ENCODE measurements at places on chromosomes 5 and 9. TPM values are rescaled to one million over a fixed set of nuclear protein-coding genes. Genes with fewer than 3 reads are reported as not detected.

DNA sequence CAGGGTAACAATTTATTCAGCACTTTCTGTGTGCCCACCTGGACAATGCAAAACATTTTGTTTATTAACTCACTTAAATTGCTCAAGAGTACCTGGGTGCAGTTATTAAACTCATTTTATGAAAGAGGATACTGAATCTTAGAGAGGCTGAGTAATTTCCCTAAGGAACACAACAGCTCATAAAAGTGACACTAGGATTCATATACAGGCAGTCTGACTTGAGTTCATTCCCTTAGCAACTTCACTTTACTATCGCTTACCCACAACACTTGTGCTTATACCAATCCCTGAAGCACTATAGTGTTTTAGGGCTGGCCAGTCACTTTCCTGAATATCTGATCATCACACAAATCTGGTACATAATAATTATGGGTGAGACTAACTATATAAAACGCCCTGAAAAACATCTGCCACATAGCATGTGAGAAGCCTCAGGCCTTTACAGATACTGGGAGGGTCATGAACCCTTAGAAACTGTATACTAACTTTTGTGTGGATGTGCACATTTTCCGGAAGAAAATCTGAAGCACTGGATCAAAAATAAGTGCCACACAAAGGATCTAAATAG, 11.3 kb downstream of the TRPM6 start:
- no peak overlapping the region for H3K4me3 ChIP-seq
- H3K4me1 ChIP-seq = no peaks in the 10 kb centered on the region
- no peaks in the 10 kb centered on the region for H3K36me3 ChIP-seq
- no peaks in the 10 kb centered on the region for H3K27me3 ChIP-seq
- DNase-seq = no peak

Gene WDR38
- not detected for total RNA-seq

DNA sequence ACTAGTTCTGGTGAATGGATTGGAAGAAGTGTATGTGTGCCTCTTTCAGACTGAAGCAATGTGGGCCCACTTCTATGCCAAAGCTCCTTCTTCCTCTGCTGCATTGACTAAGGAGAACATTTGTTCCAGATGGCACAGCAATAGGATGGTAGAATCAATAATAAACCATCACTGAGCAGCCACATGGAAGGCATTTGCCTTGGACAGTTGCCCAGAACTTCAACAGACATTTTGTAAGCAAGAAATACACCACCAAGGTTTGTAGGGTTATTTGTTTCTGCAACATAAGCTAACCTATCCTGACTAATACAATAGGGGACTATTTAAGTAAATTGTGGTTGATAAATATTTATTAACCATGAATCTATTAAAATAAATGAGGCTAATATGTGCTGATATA, 37.7 kb upstream of the CSNK1G3 start:
- no peaks in the 10 kb centered on the region for H3K27me3 ChIP-seq
- H3K27ac ChIP-seq = no peak overlapping the region
- DNase-seq = no peak

Gene PTGDS
- total RNA-seq = 137 TPM

DNA sequence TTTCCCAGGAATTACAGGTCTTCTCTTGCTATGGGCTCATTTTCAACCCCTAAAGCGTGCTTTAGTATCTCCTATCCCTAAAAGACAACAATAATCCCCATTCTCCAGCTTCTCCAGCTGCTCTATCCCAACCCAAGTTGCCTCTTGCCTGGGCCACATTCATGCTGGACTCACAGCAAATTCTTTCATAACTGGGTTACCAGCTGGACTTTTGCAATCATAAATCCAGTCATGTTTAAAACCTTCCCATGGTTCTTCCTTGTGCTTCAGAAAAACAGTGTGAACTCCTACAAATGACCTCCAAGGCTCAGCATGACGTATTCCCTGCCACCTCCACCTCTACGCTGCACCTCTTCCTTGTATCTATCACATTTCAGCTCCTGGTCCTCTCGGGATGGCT, 346.9 kb downstream of the GADD45G start:
- no peaks in the 10 kb centered on the region for H3K27me3 ChIP-seq
- H3K4me3 ChIP-seq = no peak overlapping the region
- H3K4me1 ChIP-seq = peaks cover 13% of the 10 kb centered on the region
- H3K27ac ChIP-seq = no peak overlapping the region

Gene SLC25A48
- not detected for total RNA-seq

All from left lung (tissue), 14 donors.